ENCODE measurements at places on chromosomes 4 and X.

- DNase-seq: no peak
Observed at GRCh38 chrX:143231492-143231891, 205.8 kb downstream of the SPANXN4 start.

GRCh38 chr4:26176598-26177149 lies 144.1 kb upstream of the RBPJ start:
- no peak for DNase-seq

DNA sequence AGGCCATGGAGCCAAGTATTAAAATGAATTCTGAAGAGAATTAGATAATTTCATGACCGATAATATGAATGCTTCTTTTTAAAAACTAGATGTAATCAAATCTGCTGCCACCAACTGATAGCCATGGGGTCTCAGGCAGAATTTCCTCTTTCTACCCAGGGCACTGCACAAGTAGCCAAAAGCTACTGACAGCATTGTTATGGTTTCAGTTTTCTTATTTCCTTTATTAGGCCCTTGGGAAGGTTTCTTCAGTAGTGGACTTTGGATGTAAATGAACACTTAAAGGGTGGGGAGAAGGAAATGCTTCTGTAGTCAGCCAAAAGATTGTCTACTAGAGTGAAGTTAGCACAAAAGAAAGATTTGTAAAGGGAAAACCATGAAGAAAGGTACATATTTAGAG lies 686.0 kb downstream of the ADGRL3 start:
- no peak for DNase-seq

- no peak for DNase-seq
Observed at GRCh38 chr4:1376841-1377605, 29.2 kb downstream of the NKX1-1 start.

- DNase-seq: no peak
Observed at GRCh38 chr4:10020106-10020505, 1.2 kb downstream of the SLC2A9 start.

DNA sequence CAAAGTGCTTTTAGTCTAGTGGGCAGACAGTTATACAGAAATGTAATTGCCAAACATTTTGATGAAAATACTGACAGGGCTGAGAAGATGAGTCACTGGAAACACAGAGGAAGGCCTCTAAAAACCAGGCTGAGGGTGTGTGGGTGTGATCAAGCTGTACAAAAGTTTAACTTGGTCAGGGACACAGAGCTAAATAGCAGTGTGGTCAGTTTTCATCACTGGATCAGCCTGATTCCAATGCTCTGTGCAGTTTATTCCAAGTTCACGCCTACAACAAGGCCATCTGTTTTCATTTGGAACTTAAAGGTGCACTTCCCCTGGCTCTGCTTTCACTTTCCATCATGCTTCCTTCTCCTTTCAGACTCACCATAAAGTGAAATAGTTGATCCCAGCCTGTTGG lies 10.6 kb downstream of the CENPVL3 start:
- no peak for DNase-seq

GRCh38 chr4:89889289-89889688 lies 5.4 kb upstream of the MMRN1 start:
- no peak for DNase-seq

DNA sequence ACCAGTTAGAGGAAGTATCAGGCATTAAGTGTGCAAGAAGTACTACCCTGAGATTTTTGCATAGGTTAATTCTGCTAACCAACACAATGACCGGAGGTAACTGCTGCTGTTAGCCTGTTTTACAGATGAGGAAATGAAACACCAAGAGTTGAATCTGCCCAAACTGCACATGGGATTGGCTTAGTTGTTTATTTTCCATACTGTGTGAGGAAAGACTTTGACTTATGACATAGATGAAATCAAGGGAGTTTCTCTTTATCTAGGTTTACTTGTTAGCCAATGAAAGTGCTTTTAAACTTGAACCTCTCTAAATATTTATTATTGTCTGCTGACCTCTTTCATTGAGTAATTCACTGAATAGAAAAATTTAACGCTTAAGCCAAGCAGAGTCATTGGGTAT lies 10.3 kb downstream of the GUCY1B1 start:
- no peak for DNase-seq

DNA sequence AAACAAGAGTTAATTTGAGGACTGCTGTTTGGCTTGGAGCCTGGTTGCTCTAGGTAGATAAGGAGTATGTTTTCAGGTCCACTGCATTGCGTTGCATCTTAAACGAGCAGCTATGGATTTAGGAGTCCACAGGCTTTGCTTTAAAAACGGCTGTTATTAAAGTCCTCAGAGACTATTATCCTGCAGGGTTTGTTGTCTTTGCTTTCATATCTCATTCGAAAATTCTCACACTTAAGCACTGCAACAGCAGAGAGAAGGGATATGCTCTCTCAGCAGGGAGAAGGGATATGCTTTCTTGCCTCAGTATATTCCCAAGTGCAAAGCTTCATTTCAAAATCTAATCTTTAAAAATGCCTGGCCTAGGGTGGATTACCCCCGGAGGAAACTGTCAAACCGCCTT lies 444.7 kb upstream of the FTHL17 start:
- no peak for DNase-seq

- DNase-seq: no peak
Observed at GRCh38 chr4:70997036-70997435, 3.6 kb downstream of the DCK start.

DNA sequence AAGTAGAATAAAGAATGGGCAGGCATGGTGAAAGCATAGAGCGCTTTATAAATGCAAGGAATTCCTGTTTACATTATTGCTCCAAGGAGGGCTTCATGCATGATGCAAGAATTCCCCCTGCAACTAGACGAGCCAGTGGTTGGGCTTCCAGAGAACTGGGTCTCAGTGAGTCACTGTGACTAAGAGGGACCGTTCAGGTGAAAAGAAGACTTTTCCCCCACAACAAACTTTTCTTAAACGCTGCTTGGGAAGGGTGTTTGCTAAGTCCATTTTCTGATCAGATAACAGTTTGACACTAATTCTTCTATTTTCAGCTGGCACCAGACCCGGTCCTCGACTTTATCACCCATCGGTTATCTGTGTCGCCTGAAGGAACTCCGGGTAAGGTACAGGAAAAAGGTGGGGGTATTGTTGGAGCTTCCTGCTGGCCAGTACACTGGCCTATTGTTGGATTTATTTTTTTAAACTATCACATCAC lies 40.1 kb downstream of the LDB2 start:
- DNase-seq: no peak

DNA sequence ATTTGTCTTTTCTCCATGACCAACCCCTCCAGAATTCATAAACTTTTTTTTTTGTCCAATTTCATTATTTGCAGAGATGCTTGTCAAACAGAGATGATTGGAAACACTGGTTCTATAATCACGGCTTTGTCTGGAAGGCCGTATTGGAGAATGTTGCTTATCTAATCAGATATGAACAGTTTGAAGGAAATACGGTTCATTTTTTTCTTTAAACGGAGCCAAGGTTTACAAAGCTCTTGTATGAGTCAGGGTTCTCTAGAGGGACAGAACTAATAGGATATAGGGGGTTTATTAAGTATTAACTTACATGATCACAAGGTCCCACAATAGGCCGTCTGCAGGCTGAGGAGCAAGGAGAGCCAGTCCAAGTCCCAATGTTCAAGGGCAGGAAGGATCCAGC lies 1415.8 kb downstream of the C4orf33 start:
- no peak for DNase-seq

DNA sequence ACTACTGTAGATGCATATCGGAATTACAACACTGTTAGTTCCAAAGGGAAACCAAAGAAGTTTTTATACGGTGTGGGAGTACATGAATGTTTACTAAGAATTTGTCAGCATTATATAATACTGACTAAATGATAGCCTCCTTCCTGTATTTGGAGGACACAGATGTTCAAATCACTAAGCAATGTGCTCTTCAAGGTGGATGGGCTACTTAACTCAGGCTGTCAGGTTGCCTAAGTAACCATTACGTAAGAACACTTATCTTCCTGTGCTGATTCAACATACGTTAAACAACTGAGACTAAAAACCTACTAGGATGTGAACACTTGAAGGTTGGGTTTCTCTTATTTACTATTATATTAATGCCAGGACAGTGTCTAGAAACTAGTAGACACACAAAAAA lies 81.9 kb upstream of the HPGD start:
- DNase-seq: no peak

DNA sequence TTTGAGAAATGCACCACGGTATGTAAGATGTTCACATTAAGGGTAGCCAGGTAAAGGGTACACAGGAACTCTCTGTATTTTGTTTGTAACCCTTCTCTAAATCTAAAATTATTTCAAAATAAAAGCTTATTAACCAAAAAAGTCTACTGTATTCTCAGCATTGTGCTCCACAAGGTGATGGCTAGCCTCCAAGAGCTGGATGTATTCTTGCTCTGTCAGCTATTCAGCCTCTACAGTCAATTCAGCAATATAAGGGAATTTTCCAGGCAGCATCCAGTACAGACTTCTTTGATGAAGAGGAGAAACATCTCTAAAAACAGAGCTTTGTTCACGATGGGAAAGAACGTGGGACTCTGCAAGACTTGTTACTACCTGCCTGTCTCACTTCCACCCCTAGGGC lies 63.5 kb upstream of the MAOA start:
- DNase-seq: no peak

GRCh38 chrX:145178268-145178667 lies 69.0 kb upstream of the SPANXN1 start:
- DNase-seq: no peak

DNA sequence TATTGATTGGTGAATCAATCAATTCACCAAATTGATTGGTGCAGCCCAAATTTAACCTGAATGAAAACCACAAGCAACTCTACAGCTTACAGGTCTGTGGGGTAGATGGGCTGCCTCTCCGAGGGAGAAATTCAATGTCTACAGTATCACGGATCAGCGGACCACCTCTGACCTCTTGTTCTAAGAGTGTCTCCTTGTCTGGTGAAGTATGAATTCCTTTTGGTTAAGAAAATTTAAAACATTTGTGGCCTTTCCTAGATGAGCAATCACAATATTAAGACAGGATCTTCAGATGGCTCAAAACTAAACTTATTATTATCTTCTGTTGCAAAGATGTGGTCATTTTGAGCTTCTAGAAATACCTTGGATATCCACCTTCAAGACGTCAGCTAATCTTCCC lies 153.3 kb downstream of the IL15 start:
- no peak for DNase-seq

- DNase-seq: no peak
Observed at GRCh38 chr4:150974252-150974640, 40.8 kb downstream of the LRBA start.

- DNase-seq: no peak
Observed at GRCh38 chr4:185004562-185005218, 13.6 kb upstream of the HELT start.

DNA sequence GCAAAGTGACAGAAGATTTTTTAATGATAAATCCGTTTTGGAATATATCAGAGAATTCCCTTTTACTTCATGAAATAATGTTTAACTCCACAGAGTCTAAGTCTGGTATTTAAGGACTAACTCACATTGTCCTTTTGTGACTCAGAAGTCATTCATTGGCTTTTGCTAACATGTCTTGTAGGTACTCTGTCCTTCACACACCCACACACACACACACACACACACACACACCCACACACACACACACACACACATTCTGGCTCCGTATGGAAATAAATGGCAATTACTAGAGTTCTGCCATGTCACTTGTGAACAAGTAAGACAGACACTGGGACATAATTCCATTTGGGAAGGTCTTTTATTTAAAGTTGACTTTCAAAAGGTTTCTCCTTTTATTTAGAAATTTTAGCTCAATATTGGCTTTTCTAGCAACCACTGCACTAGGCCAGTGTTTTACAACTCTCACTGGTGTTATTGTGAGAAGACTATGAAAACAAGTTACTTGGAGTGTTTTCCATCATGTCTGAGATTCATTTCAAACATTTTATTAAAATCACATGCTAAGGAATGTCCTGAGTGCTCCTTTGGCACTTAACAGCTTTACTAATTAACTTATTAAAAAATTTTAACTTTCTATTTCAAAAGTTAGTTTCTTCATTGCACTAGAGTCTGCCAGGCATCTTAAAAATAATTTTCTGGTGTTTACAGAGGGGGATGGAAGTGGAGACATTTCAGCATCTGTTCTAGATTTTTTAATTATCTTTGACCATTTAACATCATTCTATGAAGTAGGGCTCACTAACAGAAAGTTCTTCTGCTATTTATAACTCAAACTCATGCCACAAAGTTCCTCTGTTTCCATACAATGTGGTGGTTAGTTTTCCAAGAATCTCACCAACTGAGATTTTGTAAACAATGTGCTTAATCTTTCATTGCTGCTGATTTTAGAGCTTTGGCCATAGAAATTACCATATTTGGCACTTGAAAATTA lies 240.3 kb upstream of the GPC4 start:
- DNase-seq: no peak

GRCh38 chr4:109007976-109008375 lies 245.1 kb upstream of the ETNPPL start:
- no peak for DNase-seq

DNA sequence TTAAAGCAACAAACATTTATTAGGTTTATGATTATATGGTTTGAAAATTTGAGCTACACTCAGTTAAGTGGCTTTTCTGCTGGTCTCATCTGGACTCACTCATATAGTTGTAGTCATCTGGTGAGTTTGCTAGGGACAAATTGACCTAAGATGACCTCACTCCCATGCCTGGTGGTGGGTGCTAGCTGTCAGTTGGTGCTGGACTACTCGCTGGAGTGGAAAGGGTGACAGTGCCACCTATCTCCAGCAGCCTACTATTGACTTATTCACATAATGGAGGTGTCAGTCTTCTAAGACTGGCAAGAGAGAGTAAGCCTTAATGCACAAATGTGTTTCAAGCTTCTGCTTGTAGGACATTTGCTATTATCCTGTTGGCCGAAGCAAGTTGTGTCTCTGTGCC lies 88.2 kb downstream of the TASL start:
- no peak for DNase-seq

DNA sequence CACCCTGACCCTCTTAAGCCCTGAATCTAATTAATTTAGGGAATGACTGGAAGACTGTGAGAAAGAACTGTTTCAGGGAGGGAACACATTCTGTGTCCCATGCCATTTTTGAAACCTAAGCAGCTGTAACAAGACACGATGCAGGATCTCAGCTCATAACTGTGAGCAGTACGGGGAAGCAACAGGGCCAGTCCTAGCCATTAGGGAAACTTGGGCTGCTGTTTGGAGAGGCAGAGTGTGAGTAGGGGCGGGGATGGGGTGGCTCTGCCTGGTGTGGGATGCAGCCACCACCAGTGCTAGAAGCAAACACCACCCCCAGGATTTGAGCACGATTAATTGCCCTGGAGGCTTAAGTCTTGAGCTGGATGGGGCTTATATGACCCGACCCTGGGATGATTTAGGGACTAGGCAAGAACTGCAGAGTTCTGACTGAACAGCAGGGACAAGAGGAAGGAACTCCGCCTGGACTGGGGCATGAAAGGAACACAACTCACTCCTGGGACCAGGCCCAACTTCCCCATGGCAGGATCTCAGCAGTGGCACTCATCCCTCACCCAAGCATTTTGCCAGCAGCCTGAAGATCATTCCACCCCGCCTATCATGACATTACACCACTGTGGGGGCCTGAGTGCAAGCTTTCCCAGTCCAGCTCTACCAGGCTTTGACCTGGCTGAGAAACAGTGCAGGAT lies 43.1 kb downstream of the ATRX start:
- DNase-seq: no peak

GRCh38 chrX:21781525-21781924 lies 23.6 kb upstream of the SMPX start:
- no peak for DNase-seq

GRCh38 chr4:8427761-8428287 lies 12.7 kb downstream of the ACOX3 start:
- no peak for DNase-seq

- no peak for DNase-seq
Observed at GRCh38 chr4:41747230-41748055, 1.1 kb downstream of the PHOX2B start.

GRCh38 chr4:19842471-19842870 lies 409.2 kb upstream of the SLIT2 start:
- DNase-seq: no peak

Measured in stimulated activated CD4-positive, alpha-beta T cell treated with anti-CD3 and anti-CD28 coated beads, Interleukin-12 subunit alpha, Interleukin-12 subunit beta, amount 100 ng/mL, for 48 hours (primary cell).